ENCODE measurements at places on chromosomes 13 and 19.

- DNase-seq: no peak
Measured at GRCh38 chr13:71672512-71672911, 194.5 kb downstream of the DACH1 start.

GRCh38 chr19:6556480-6557195 is 25.8 kb downstream of the TNFSF9 start:
- no peak for DNase-seq

DNA sequence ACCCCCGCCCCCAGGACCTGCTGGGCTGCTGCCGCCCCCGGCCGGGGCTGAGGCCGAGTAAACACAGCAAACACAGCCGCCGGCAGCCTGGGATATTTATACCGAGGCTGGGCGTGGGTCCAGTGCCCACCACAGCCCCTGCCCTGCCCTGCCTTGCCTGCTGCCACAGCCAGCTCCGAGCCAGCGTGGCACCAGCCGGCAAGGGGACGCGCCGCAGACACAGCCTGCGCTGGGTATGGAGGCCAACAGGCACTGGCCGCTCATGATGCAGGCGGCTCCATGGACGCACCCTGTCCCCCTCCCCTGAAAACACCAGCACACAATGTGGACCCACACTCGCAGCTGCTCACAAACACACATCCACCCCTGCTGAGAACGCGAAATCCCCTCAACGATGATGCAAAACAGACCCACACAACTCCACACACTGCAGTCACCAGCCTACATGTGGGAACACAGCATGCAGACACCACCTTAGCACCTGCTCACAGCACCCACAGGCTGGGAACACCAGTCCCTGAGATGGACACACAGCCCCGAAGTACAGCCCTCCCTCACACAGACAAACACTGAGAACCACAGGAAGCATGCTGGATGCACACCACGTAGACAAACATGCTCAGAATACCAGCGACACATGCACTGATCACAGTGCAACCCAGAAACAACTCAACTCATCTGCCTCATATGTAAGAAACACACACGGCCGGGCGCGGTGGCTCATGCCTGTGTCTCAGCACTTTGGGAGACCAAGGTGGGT is 16.2 kb downstream of the CCDC97 start:
- DNase-seq: no peak

DNA sequence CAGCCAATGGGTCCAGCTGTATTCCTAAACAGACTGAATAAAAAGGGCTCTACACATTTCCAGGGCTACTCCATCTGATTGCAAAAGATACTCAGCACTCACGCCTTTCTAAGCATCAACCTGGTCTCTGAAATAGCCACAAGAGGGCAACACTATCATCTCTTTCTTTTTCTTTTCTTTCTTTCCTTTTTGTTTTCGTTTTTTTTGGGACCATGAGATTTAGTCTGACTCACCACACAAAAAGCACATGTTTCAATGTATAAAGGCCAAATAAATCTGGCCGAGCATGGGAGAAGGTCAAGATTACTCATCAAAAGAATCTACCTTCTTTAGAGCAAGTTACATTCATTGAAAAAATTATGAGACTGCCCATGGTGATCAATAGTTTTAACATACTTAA is 805.6 kb upstream of the ARGLU1 start:
- peak; percentile 80 for DNase-seq

GRCh38 chr19:6226012-6226411 is 53.8 kb downstream of the MLLT1 start:
- no peak for DNase-seq

DNA sequence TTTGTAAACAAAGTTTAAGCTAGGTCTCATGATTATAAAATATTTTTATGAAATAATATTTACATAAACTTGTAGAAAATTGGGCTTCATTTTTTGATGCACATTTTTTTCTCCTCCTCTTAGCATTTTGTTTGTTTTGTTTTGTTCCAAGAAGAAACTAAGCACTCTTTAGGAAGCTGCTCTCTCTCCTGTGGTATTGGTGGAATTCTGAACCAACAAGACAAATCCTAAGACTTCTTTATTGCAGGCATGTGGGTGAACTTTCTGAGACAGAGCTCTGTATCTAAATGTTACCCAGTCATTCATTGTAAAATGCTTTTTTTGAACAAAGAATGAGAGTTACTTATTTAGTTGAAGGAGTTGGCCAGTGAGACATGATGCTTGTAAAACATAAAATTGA is 39.3 kb downstream of the LMO7 start:
- no peak for DNase-seq

DNA sequence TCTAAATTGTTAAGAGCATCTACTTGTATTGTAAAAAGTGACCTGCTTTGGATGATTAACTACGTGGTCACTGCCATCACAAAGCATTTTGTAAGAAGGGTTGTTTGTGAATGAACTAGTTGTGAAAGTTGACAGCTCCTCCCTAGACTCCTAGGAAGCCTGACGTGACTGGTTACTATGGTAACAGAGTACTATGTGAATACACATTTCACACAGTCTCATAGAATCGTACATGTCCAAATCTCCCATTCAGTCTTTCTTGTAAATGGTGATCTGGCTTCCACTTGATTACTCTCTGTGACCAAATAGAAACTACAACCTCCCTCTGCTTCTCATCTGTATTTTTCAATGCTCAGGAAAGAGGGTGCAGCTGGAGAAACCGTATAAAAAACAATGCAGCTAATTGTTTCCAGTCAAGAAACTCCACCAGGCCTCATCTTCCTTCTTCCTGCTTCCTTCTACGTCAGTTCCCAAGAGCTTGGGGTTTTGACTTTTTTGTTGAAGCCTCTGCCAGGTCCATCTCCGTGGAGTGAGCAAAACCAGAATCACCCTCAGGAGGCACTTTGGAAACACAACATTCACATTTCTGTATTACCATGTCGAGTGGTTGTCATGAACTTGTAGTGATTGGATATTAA is 83.4 kb downstream of the GPC6 start:
- DNase-seq: no peak

DNA sequence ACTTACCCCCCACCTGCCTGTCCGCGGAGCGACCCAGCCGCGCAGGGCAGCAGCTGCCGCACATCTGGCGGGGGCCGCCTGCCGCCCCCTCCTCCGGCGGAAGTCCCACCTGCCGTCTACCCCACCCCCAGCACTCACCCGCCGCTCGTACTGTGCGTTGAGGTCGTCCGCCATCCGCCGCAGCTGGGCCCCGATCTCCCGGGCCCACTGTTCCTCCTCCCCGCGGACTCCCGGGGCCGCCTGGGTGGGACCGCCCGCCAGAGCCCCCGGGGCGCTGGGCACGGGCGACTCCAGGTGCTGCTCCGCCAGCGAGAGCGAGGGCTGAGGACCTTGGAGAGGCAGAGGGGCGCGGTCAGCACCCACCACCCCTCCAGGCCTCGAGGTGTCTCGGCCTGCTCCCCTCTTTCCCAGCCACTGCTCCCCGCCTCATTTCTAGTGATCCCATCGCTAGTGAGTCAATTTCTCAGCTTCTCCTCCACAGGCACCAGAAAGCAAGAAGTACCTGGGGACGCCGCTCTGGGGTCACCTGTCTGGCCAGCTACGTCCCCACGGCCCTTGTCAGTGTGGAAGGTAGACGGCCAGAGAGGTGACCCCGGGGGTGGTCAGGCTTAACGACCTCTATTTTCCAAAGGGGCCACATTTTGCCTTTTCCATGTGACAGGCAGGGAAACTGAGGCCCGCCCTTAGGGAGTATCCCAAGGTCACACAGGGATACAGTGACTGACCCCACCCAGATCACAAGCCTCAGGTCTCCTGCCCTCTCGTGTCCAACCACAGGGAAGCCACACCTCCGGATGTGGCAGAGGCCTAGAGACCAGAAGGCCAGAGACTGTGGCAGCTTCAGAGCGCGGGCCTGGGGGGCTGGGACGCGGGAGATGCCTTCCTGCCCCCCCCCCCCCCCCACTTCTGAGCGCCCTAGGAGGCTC is 4.3 kb downstream of the BBC3 start:
- DNase-seq: no peak

DNA sequence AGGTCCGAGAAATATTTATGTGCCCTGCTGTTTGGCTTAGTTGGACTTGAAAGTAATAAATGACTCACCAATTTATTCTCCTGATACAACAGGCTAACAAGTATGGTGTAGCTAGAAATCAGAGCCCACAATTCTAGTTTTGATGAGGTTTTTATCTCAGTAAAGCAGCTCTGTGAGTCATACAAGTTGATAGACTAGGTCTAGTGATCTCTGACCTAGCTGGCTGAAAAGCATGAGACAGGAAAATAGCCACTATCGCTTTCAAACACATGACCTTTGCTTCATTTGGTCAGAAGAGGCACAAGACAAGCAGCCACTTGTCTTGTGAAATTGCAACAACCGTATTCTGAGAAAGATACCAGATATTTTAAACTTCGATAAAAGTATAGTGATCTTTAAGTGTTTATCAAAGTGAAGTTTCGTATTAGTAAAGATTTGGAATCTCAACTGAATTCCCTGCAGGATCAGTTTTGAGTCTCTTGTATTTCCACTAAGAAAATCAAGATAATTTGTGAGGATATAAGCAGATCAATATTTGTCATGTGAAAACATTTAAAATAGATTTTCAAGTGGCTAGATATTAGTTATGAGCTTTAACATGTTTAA is 126.7 kb downstream of the MAB21L1 start:
- no peak for DNase-seq

- DNase-seq: peak; percentile 11
Measured at GRCh38 chr13:113491418-113491883, 940 bp upstream of the DCUN1D2 start.

GRCh38 chr13:113915786-113916329 is 52.0 kb upstream of the GAS6 start:
- no peak for DNase-seq

- peak; percentile 63 for DNase-seq
Measured at GRCh38 chr13:46551410-46552302, 1.3 kb upstream of the LRCH1 start.

DNA sequence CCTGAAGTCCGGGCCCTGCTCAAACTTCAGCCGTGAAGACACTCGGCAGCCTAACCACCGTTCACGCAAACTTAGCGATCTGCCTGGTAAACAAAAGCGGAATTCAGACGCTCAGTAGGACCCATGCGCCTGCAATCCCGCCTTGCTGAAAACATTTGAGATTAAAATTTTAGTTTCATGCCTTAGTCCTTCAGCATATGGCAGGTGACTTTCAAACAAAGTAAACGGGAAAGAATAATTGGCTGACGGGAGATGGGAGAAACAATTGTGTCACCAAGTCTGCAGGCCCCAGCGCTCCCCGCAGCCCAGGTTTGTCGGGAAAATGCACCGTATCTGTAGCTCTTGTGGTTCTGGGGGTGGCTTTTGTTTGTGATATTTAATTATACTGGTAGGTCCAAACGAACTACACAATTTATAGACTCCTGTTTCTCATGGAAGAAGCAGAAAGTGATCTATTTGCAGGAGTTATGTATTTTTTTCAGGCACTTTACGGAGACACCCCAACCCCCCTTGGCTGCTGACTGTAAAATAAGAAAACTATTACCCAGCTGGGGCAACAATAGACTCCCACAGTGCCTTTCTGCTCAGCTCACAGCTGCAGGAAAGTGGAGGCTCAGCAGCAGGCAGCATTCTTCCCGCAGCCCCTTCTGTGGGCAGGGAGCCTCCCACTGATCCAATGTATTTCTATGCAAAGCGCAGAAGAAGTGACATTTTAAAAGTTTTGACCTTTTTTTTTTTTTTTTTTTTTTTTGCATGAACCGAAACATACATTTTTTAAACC is 94.8 kb downstream of the SOX1 start:
- DNase-seq: peak; percentile 13

- DNase-seq: no peak
Measured at GRCh38 chr19:18951721-18952281, 10.8 kb upstream of the HOMER3 start.
